Activated CD8-positive, alpha-beta T cell treated with anti-CD3 and anti-CD28 coated beads for 36 hours (primary cell): ENCODE measurements at places on chromosomes 6 and 20. TPM values are rescaled to one million over a fixed set of nuclear protein-coding genes. Genes with fewer than 3 reads are reported as not detected.

DNA sequence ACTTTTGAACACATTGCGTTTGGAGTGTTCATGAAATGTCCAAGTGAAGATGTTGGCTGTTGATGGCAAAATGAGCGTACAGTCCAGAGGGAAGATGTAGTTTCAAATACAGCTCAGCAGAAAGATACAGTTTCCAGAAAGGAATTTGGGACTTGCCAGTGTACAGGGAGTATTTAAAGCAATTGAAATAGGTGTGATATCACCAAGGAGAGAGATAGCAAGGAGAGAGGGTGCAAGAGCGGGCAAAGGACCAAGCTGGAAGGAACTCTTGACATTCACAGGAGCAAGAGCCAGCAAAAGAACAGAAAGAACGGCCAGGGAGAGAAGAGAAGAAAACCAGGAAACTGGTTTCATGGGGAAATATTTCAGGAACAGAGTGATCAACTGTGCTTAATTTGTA, 47.8 kb downstream of the CARMIL1 start:
- peaks cover 17% of the 10 kb centered on the region for H3K4me1 ChIP-seq
- no peak overlapping the region for H3K4me3 ChIP-seq
- no peak for DNase-seq
- no peaks in the 10 kb centered on the region for H3K36me3 ChIP-seq

- no peak overlapping the region for H3K4me3 ChIP-seq
- no peaks in the 10 kb centered on the region for H3K4me1 ChIP-seq
- no peak for DNase-seq
- no peaks in the 10 kb centered on the region for H3K36me3 ChIP-seq
- H3K27ac ChIP-seq, result no peak overlapping the region
- H3K27me3 ChIP-seq, result peaks cover 4% of the 10 kb centered on the region
These were observed 145.0 kb downstream of the PHACTR3 start for GRCh38 chr20:59749301-59749700.

Gene FILIP1
- total RNA-seq, result 0.07 TPM

- peaks cover 18% of the 10 kb centered on the region for H3K4me1 ChIP-seq
- peaks cover 27% of the 10 kb centered on the region for H3K27me3 ChIP-seq
- no peak overlapping the region for H3K4me3 ChIP-seq
- no peaks in the 10 kb centered on the region for H3K36me3 ChIP-seq
- no peak overlapping the region for H3K27ac ChIP-seq
- no peak for DNase-seq
These were observed 117.7 kb upstream of the CCDC28A start for GRCh38 chr6:138655828-138656227.

- H3K36me3 ChIP-seq, result no peaks in the 10 kb centered on the region
- H3K27me3 ChIP-seq, result no peaks in the 10 kb centered on the region
- no peaks in the 10 kb centered on the region for H3K4me1 ChIP-seq
- no peak overlapping the region for H3K27ac ChIP-seq
- DNase-seq, result no peak
These were observed 8.3 kb downstream of the MYL9 start for GRCh38 chr20:36549628-36549941.

DNA sequence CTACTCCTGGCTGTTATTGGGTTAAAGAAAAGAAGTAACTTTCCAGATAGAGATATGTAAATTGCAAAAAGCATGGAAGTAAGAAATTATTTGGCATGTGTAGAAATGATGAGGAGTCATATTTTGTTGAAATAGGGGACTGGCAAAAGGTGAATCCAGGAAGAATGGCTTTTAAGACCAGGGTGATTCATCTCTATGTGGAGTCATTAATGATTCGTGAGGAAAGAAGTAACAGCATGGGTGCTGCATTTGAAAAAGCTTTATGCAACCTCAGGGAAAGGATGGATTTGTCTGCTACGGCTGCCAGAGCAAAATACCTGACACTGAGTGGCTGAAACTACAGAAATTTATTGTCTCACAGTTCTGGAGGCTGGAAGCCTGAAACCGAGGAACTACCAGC, 14.8 kb upstream of the SYNE1 start:
- DNase-seq, result no peak
- no peaks in the 10 kb centered on the region for H3K36me3 ChIP-seq
- H3K27me3 ChIP-seq, result peaks cover 16% of the 10 kb centered on the region
- no peak overlapping the region for H3K27ac ChIP-seq
- no peaks in the 10 kb centered on the region for H3K4me1 ChIP-seq

DNA sequence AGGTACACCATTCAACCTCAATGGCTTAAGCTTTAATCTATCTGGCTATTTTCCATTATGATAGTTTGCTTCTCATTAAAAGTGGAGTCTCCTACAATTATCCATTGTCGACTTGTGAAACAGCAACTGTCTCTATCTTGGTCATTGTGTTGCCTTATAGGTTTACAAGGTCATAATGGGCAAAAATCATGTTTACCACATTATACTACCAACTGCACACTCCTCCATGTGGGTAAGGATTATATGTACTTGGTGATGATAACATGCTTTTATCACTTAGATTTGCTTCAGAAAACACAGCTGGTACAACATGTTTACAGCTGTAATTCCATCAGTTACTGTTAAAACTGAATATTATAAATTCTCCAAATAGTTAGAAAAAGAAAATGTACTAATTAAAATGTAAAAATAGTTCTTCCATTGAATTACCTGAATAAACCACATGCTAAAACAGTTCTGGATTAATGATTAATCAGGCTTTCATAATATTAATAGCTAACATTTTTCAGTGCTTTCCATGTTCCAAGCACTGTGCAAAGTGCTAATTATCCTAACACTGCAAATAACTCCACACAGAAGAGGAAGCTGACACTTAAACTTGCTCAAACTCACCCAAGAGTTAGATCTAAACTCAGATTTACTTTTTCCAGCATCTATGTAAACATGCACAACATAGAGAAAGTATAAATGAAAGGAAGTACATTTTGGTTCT, 96.7 kb downstream of the OGFRL1 start:
- H3K4me1 ChIP-seq, result no peaks in the 10 kb centered on the region
- no peaks in the 10 kb centered on the region for H3K27me3 ChIP-seq
- no peak overlapping the region for H3K27ac ChIP-seq
- H3K4me3 ChIP-seq, result no peak overlapping the region
- no peaks in the 10 kb centered on the region for H3K36me3 ChIP-seq

- no peak overlapping the region for H3K27ac ChIP-seq
- peaks cover 2% of the 10 kb centered on the region for H3K4me1 ChIP-seq
- H3K36me3 ChIP-seq, result no peaks in the 10 kb centered on the region
- no peak for DNase-seq
- H3K4me3 ChIP-seq, result no peak overlapping the region
These were observed 145.9 kb downstream of the CDC5L start for GRCh38 chr6:44533421-44533820.

GRCh38 chr20:31620246-31620645, 15.2 kb downstream of the ID1 start:
- H3K27me3 ChIP-seq, result no peaks in the 10 kb centered on the region
- H3K27ac ChIP-seq, result no peak overlapping the region
- no peak overlapping the region for H3K4me3 ChIP-seq
- H3K4me1 ChIP-seq, result peaks cover 3% of the 10 kb centered on the region
- no peaks in the 10 kb centered on the region for H3K36me3 ChIP-seq

Gene PRDM13
- not detected for total RNA-seq

- no peak overlapping the region for H3K27ac ChIP-seq
- H3K4me1 ChIP-seq, result no peaks in the 10 kb centered on the region
- H3K36me3 ChIP-seq, result no peaks in the 10 kb centered on the region
- DNase-seq, result no peak
- H3K4me3 ChIP-seq, result no peak overlapping the region
These were observed 217.9 kb downstream of the TBX18 start for GRCh38 chr6:84546427-84546914.

DNA sequence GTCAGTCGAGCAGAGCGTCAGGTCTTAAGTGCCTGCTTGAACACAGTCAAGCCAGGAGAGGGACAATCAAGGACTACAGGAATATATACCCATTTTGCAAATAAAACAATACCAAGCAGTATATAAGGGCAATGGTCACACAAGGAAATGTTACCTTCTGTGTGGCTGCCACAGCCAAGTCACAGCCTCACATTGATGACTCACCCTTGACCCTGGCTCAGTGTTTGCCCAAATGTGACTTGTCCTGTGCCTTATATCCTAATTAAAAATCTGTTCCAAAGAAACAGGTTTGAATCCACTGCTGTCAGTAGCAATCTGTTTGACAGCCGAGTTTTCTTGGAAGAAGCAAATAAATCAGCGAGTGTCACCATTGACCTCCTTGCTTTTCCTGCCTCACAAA, 34.3 kb downstream of the C6orf89 start:
- H3K27me3 ChIP-seq, result no peaks in the 10 kb centered on the region
- peaks cover 19% of the 10 kb centered on the region for H3K36me3 ChIP-seq
- DNase-seq, result no peak
- H3K4me1 ChIP-seq, result peaks cover 14% of the 10 kb centered on the region
- H3K4me3 ChIP-seq, result no peak overlapping the region

DNA sequence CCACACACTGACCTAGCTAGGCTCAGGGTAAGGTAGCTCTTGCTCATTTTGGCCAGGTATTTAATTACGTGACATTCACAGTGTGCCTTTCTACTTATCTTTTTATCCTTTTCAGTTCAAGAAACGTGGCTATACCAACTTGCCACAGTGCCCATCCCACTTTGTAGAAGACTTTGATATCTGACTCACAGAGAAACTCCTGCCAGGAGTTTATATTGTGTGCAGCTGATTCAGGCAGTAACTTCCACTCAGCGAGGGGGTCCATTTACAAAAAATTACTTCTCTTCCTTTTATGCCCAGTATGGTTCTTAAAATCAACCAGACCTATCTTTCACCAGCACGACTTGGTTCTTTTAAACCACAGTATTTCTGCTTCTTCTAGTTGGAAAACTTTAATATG, 75.6 kb downstream of the PRL start:
- no peaks in the 10 kb centered on the region for H3K27me3 ChIP-seq
- H3K4me1 ChIP-seq, result no peaks in the 10 kb centered on the region
- H3K4me3 ChIP-seq, result no peak overlapping the region
- no peaks in the 10 kb centered on the region for H3K36me3 ChIP-seq
- DNase-seq, result no peak

Gene MAS1
- total RNA-seq, result not detected

Gene SAMD3
- 8.7 TPM for total RNA-seq

DNA sequence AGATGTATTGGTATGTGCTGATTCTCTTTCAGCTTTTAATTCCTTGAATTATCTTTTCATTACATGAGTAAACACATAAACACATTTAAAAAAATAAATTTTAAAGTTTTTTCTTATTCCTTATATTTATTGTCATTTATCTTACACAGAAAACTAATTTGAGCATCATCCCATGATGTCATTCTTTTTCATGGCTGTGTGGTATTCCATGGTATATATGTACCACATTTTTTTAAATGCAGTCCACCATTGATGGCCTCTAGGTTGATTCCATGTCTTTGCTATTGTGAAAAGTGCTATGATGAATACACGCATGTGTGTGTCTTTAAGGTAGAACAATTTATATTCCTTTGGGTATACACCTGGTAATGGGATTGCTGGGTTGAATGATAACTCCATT, 33.3 kb downstream of the OTOR start:
- peaks cover 12% of the 10 kb centered on the region for H3K27me3 ChIP-seq
- H3K36me3 ChIP-seq, result no peaks in the 10 kb centered on the region
- H3K4me3 ChIP-seq, result no peak overlapping the region
- no peaks in the 10 kb centered on the region for H3K4me1 ChIP-seq
- no peak for DNase-seq
- H3K27ac ChIP-seq, result no peak overlapping the region

- peaks cover 59% of the 10 kb centered on the region for H3K36me3 ChIP-seq
- DNase-seq, result no peak
- H3K4me3 ChIP-seq, result no peak overlapping the region
- peak overlapping the region; percentile 66 for H3K27ac ChIP-seq
These were observed 8.2 kb downstream of the TAB2 start for GRCh38 chr6:149325648-149326236.

GRCh38 chr6:17865243-17865642, 122.2 kb downstream of the KIF13A start:
- no peaks in the 10 kb centered on the region for H3K4me1 ChIP-seq
- no peak for DNase-seq
- no peaks in the 10 kb centered on the region for H3K36me3 ChIP-seq
- H3K4me3 ChIP-seq, result no peak overlapping the region
- no peak overlapping the region for H3K27ac ChIP-seq

Gene PHACTR3
- not detected for total RNA-seq

- H3K4me3 ChIP-seq, result no peak overlapping the region
- DNase-seq, result no peak
- peaks cover 83% of the 10 kb centered on the region for H3K4me1 ChIP-seq
- no peaks in the 10 kb centered on the region for H3K27me3 ChIP-seq
These were observed 5.4 kb upstream of the MAPK13 start for GRCh38 chr6:36124881-36125280.

- H3K4me3 ChIP-seq, result no peak overlapping the region
- no peaks in the 10 kb centered on the region for H3K36me3 ChIP-seq
- DNase-seq, result no peak
- no peaks in the 10 kb centered on the region for H3K4me1 ChIP-seq
These were observed 154.1 kb upstream of the SGK1 start for GRCh38 chr6:134472046-134472445.

GRCh38 chr20:43755390-43755789, 28.6 kb upstream of the GTSF1L start:
- H3K4me1 ChIP-seq, result peaks cover 30% of the 10 kb centered on the region
- H3K27me3 ChIP-seq, result peaks cover 10% of the 10 kb centered on the region
- no peak overlapping the region for H3K4me3 ChIP-seq
- no peak overlapping the region for H3K27ac ChIP-seq
- peaks cover 4% of the 10 kb centered on the region for H3K36me3 ChIP-seq

DNA sequence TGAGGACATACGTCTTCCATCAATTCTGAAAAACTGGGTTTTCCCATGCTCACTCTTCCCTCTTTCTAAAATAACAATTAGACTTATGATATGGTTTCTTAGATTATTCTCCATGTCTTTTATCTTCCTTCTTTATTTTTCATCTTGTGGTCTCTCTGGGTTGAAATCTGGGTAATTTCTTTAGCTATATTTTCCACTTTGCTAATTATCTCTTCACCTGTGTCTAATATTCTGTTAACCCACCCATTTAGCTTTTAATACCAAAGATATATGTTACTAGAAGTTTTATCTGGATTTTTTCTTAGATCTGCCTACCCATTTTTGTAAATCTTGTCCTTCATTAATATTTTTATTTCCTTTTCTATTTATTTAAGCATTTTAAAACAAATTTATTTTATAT, 121.8 kb downstream of the TENT5A start:
- DNase-seq, result no peak
- H3K27ac ChIP-seq, result no peak overlapping the region
- H3K4me3 ChIP-seq, result no peak overlapping the region
- no peaks in the 10 kb centered on the region for H3K36me3 ChIP-seq
- H3K4me1 ChIP-seq, result no peaks in the 10 kb centered on the region

GRCh38 chr20:56689852-56690485, 60.9 kb downstream of the TFAP2C start:
- no peaks in the 10 kb centered on the region for H3K4me1 ChIP-seq
- H3K36me3 ChIP-seq, result no peaks in the 10 kb centered on the region
- H3K4me3 ChIP-seq, result no peak overlapping the region
- H3K27me3 ChIP-seq, result no peaks in the 10 kb centered on the region
- no peak overlapping the region for H3K27ac ChIP-seq
- no peak for DNase-seq

- H3K27me3 ChIP-seq, result peaks cover 9% of the 10 kb centered on the region
- H3K27ac ChIP-seq, result no peak overlapping the region
- no peaks in the 10 kb centered on the region for H3K36me3 ChIP-seq
- H3K4me1 ChIP-seq, result no peaks in the 10 kb centered on the region
- no peak overlapping the region for H3K4me3 ChIP-seq
- DNase-seq, result no peak
These were observed 105.0 kb upstream of the MAP3K7 start for GRCh38 chr6:90691823-90692222.

Gene DLL1
- total RNA-seq, result 2.4 TPM

Gene ZNF318
- 13.5 TPM for total RNA-seq

Gene MYCT1
- total RNA-seq, result not detected

GRCh38 chr6:162596676-162597075, 130.9 kb downstream of the PRKN start:
- DNase-seq, result no peak
- no peaks in the 10 kb centered on the region for H3K4me1 ChIP-seq
- H3K4me3 ChIP-seq, result no peak overlapping the region
- no peaks in the 10 kb centered on the region for H3K27me3 ChIP-seq
- H3K27ac ChIP-seq, result no peak overlapping the region
- H3K36me3 ChIP-seq, result no peaks in the 10 kb centered on the region
